ENCODE measurements at places on chromosomes 12 and 14.

- no peak for DNase-seq
These were observed 22.4 kb upstream of the CD9 start for GRCh38 chr12:6177642-6178358.

- DNase-seq: no peak
These were observed 6.6 kb downstream of the CLEC1B start for GRCh38 chr12:9992296-9992695.

- no peak for DNase-seq
These were observed 49.5 kb downstream of the KDM2B start for GRCh38 chr12:121531356-121531750.

GRCh38 chr12:47085815-47086252 is 6.1 kb upstream of the AMIGO2 start:
- no peak for DNase-seq

DNA sequence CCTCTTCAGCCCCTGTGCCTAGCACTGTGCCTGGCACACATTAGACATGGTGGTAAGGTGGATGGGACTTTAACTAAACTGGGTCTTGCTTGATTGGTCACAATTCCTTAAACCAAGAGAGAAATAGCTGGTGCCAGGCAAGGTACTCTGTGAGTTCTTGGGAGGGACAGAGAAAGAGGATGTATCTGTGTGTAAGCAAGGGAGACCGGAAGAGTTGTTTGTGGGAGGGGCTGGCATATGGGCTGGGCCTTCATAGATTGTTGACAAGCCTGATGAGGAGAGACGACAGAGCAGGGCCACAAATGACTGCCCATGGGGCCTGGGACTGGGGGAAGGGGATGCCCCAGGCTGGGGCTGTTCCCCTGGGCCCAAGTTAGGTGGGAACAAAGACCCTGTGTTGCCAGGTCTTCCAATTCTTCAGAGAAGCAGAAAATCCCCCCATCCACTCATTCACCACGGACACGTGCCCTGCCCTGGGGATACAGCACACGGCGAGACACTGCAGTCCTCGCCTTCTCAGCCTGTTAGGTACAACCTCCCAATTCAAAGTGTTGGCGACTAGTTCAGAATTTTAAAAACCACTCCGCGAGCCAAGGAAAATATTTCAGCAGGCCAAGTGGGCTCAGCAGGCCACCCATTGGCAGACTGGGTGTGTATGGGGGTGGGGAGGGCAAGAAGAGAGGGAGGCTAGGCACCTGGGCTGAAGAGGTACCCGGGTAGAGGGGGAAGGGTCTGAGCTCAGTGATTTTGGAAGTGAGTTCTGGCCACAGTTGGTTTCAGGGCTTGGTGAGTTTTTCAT is 11.4 kb upstream of the CYP46A1 start:
- DNase-seq: no peak

DNA sequence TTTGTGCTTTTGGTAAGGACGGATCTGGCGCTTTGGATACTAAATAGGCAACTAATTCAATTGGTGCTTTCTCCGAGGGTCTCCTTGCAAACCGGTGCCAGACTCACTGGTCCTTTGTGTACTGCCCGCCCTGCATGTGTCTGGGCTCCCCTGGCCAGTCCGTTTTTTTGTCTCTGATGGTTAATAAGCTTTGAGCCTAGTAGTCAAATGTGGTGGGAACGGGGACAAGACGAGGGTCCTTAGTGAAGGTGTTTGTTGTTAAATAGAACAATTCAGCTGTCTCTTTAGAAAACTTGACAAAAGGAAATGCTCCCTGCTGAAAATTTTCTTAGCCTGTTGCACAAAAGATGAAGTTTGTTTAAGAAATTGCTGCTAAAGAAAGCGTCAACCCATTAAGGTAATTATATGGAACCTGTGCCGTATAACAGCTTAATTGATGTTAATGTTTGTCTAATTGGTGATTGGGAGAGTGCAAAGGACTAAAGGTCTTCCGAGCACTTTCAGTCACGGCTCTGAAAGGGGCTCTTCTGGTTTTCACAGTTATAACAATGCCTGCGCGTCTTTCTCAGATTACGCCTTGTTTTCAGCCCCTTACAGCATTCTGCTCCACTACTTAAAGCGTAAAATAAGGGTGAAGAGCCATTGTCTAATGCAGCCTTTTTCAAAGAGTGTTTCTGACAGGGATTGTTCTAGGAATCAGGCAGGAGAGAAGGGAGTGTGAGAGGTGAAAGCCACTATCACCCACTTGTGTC is 537.4 kb downstream of the PRKD1 start:
- DNase-seq: no peak

DNA sequence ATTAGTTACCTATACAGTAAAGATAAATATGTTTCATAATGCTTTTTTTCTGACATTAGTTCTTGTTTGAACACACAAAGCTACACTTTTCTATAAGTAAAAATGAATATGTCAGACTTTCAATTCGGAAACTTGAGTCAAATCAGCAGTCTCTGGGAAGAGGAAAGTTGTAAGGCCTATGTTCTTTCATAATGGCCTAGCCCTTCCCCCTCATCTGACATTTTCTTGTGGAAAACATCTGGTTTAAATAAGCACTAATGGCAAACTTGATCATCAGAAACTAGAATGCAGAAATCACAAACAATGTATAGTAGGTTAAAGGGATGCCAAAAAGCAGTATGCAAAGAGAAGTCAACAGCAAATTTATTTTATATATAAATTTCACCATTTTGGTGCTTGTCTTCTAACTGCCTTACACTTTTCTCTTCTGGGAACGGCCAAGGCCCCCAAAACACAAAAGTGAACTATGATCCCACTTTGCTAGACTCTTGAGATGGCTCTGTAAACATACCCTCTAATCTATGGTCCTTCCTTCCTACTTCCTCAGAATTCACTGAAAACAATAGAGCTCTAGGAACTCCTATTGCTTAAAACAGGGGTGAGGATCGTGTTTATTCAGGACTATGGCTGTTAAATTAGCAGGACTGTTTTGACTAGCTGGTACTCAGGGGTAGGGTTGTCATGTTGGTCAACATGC is 444.1 kb downstream of the RAD51B start:
- no peak for DNase-seq

DNA sequence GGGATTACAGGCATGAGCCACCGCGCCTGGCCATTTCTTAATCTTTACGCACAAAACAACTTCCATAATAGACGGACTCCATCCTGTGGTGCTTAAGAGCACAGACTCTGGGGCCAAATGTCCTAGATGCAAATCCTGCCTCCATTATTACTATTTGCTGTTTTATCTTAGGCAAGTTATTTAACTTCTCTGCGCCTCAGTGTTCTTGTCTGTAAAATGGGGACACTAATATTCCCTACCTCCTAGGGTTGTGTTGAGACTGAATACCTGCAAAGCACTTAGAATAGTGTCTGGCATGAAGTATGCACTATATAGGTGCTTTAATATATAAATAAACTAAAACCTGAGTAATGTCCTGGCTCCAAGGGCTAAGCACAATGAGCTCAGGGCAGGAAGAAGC is 76.4 kb downstream of the CLIP1 start:
- DNase-seq: no peak

- DNase-seq: no peak
These were observed 430.3 kb upstream of the PDE3A start for GRCh38 chr12:19938031-19938430.

GRCh38 chr14:37237094-37237493 is 39.4 kb downstream of the MIPOL1 start:
- DNase-seq: no peak

- no peak for DNase-seq
These were observed 16.9 kb downstream of the ASB2 start for GRCh38 chr14:93959239-93960107.

DNA sequence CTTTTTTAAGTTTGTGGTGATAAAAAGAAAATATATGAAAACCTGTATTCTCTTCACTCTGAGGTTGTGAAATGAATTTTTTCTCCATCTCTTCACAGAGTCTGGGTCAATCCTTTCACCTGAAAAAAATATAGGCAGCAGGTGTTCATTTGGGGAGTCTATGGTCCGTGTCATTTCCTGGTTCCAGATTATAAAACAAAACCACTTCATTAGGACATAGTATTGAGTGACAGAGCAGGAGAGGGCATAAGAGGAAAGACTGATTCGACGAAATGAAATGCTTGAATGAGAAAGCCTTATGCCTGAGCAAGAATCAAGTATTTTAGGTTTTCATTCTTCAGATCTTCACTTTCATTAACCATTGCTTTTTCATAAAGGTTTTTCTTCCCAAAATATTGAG is 51.8 kb upstream of the NUAK1 start:
- no peak for DNase-seq

DNA sequence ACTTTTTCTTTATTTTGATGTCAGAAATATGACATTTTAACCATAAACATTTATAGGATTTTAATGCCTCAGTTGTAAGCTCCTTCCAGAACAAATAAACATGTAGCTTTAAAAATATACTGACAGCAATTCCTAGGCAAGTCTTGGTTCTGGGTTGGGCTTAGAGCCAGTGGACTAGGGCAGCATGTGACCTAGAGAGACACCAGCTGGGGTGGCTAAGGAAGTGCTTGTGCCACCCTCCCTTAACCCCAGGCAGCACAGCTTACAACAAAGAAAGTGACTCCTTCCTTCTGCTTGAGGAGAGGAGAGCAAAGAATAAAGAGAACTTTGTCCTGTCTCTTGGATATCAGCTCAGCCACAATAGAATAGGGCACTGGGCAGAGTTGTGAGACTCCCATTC is 61.6 kb upstream of the KTN1 start:
- DNase-seq: no peak

DNA sequence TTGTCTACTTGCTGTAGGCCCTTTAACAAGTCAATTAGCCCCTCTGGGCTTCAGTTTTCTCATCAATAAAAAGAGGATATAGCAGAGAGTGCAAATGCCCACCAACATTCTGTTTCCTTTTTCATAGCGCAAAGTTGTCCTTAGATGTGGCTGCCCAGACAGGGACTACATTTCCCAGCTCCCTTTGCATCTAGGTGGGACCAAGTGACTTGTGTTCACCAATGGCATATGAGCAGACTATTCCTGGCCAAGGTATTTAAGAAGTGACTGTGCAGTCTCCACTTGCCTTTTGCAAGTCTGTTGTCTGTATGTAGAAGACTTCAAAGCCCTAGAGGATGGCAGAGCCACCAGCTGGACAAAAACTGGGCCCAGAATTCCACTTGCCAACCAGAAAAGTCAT is 59.7 kb downstream of the DAO start:
- DNase-seq: no peak

DNA sequence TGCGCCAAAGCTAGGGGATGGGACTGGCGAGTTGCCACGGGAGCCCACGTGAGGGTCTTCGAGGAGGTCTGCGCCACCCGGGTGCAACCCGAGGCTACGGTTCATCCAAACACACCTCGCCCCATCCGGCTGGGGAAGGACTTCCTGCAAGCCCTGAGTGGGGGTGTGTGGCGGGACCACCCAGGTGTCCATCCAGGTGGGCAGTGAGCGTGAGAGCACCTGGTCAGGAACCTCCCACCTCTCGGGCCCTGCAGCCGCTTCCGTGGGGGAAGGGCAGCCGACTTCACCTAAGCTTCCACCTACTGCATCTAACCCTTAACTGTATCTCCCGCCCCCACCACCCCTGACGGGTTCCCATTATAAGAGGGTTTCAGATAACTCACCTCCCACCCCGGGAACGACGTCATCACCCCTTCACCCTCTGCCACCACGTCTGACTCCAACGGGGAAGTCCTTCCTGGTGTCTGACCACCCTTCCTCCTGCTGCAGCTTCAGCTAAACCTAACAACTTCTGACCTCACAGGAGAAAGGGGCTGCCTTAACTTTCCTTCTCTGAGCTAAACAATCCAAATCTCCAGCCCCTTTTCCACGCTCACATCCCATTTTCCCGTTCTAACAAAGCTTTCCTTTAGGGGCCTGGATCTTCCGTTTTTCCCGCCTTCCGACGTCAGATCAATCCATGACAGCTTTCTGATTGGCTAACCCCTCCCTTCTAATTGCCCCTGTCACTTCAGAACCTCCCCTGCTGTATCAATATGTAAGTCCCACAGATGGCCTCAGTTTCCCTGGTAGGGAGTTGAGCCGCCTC is 27.4 kb upstream of the SMUG1 start:
- no peak for DNase-seq

- DNase-seq: no peak
These were observed 1094.1 kb upstream of the TMEM132C start for GRCh38 chr12:127172861-127173260.

GRCh38 chr12:95874452-95874851 is 15.7 kb downstream of the SNRPF start:
- no peak for DNase-seq

DNA sequence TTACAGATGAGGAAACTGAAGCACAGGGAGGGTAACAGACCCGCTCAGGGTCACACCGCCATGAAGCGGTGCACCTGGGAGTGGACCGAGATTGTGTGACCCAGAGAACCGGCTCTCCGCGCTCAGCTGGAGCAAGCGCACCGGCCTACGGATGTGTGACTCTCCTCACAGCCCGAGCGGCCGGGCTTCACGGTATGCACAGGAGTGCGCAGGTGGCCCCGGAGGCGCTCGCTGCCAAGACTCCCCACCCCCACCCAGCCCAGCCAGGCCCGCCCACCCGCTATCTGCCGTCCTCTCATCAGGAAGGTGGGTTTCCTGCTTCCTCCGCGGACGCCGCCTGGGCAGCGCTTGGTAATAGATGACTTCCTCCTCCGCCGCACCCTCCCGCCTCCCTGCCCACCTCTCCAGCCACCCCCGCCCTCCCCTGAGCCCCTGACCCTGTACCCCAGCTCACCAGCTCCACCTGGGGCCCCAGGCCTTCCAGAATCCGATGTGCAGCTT is 110.7 kb downstream of the NCOR2 start:
- DNase-seq: no peak

GRCh38 chr12:98374007-98374406 is 141.4 kb upstream of the TMPO start:
- DNase-seq: peak; percentile 12

GRCh38 chr14:96162265-96162664 is 42.4 kb upstream of the BDKRB2 start:
- DNase-seq: no peak

DNA sequence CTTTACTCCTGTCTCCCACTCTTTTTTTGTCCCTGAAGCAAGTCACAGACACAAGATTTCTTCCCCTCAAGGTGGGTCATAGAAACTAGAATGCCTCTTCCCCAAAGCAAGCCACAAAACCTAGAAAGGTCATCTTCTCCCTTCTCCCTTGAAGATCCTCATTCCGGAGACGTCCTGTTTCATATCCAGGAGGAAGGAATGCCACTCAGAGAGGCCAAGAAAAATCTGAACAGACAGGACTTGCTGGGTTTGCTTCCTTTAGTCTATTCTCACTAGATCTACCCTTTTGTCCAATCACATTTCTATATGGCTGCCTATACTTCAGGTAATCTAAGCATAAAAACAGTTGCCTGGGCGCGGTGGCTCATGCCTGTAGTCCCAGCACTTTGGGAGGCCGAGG is 23.7 kb downstream of the SLC6A15 start:
- DNase-seq: no peak

DNA sequence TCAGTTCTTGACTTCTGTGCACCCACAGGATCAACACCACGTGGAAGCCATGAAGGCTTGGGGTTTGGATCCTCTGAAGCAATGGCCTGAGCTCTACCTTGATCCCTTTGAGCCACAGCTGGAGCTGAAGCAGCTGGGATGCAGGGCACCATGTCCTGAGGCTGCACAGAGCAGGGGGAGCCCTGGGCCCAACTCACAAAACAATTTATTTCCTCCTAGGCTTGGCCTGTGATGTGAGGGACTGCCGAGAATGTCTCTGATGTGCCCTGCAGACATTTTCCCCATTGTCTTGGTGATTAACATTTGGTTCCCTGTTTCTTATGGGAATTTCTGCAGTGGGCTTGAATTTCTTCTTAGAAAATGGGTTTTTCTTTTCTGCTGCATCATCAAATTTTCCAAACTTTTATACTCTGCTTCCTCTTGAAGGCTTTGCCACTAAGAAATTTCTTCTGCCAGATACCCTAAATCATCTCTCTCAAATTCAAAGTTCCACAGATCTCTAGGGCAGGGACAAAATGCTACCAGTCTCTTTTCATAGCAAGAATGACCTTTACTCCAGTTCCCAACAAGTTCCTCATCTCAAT is 288.2 kb downstream of the CCDC59 start:
- no peak for DNase-seq
